Omental fat pad (tissue), 4 donors: ENCODE measurements at places on chromosomes 7 and 10. TPM values are rescaled to one million over a fixed set of nuclear protein-coding genes. Genes with fewer than 3 reads are reported as not detected.

GRCh38 chr7:95904099-95904498 lies 131.7 kb downstream of the DYNC1I1 start:
- no peak for DNase-seq

- DNase-seq, result no peak
These were observed 20.8 kb downstream of the ZDHHC16 start for GRCh38 chr10:97466755-97467154.

DNA sequence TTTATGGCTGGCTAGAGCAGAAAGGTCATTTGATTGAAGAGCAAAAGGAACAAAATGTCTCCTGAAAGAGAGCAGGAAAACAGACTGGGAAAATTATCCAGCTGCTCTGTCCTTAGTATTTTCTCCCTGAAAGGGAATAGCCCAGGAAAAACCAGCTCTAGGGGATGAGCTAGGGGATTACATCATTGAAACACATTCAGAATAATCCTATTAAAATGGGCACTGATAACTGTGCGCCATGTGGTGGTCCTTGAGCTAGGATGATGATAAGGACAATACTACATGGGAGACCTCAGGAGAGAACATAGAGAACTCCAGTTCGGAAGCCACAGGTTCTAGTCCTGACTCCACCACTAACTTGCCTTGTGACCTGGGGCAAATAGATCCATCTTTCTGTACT lies 873.8 kb downstream of the TYW1 start:
- no peak for DNase-seq

DNA sequence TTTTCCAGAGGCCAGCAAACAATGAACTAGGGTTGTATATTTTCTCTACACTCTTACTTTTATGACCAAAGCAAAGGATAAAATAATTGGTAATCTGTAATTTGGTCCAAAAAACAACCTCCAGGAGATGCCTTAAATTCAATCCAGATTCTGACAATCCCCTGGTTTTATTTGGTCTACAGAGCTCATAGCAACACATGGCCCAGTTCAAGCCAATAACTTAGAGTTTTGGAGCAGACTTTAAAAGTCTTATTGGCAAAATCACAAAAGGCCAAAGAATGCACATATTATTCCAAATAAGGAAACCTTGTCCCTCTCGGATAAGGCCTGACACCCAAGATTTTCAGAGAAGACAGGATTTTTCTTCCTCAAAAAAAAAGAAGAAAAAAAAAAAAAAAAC lies 51.9 kb downstream of the SORBS1 start:
- no peak for DNase-seq

The SAP25 gene
- 1.1 TPM for total RNA-seq

- no peak for DNase-seq
These were observed 1.2 kb upstream of the INPP5A start for GRCh38 chr10:132536241-132536876.

- no peak for DNase-seq
These were observed 103.6 kb downstream of the BTAF1 start for GRCh38 chr10:92027141-92027540.

- no peak for DNase-seq
These were observed 34.2 kb downstream of the TACR2 start for GRCh38 chr10:69382382-69383117.
